ENCODE measurements at places on chromosomes 11 and 22. TPM values are rescaled to one million over a fixed set of nuclear protein-coding genes. Genes with fewer than 3 reads are reported as not detected.

- DNase-seq = no peak
These were observed 8.7 kb upstream of the MPPED2 start for GRCh38 chr11:30594646-30595411.

Gene GSTT2B
- total RNA-seq = not detected

DNA sequence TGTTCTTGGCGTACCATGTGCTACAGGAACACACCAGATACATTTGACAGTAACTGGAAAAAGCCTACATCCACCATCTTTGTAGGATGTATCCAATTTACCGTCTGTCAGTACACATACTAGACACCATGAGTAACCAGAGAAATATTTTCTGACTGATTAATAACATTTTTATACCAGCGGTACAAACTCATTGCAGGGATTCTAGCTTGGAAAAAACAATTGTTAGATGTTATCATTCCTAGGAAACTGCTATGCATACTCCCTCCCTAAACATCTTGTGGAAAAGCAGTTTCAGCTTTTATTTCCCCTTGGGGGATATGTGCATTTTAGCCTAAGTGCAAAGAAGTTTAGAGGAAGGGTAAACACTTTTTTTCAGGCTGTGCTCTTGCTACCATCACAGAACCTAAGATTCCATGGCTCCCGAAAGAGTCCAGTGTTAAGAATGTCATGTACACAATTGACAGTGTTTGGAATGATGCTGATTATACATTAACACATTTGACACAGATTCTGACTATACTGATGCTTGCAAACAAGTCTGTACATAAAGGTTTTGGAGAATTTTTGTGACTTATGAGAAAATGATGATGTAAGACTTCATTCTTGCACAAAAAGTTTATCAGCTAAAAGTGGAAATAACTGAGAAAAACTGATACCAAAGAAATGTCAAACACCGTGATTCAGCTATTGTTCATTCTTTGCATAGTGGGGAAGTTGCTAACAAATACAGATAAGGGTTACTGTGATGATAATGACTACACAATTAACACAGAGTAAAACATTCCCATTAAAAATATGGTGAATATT is 23.7 kb downstream of the NCF4 start:
- DNase-seq = no peak

DNA sequence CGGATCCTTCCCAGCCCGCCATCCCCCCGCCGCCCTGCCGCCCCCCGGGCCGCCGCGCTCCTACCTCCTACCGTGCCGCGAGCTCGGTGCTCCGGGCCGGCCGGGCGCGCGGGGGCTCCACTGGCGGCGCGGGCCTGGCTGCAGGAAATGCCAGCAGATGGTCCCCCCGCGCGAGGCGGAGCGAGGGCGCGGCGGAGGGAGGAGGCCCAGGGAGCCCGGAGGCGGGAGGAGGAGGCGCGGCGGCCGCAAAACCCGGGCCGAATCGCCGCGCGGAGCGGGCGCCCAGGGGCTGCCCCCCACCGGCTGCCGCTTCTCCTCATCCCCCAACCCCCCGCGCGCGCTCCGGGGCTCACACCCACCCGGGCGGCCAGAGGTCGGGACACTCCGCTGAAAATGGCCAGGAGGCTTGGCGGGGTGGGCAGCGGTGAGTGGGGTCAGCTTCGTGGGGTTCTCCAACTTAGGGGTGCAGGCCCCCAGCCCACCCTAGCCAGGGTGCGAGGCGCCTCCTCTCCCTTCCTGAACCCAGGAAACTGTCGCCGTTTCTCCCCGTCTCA is at the start of gene OSBPL5:
TSS of gene OSBPL5 (minus strand) at position 159 of the 554 bp plus-strand sequence. CDS start 36,162 bp downstream, outside the sequence.
- peak; percentile 61 for DNase-seq

DNA sequence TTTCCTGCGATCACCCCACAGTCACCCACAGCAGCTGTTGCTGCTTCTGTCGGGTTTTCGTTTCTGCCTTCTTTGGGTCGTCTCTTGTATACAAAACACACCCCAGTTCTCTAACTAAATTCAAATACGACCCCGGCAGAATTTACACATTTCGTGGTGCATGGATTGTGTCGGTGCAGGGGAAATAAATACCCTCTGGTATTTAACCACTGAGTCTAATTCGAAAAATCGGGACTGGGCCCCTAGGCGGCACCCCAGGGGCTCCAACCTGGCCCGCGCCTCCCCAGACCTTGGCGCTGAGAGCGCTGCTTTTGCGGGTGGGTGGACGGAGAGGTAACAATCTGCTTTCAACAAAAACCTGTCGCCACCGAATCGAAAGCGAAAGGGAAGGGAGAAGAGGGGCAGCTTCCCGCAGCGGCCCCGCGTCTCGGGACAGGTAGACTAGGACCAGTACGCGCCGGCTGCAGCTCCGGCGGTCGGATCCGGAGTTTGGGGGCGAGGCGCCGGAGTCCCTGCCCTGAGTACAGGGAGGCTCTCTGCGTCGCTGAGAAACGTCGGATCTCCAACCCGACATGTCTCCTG is 4.4 kb downstream of the ALX4 start:
- DNase-seq = peak; percentile 65

DNA sequence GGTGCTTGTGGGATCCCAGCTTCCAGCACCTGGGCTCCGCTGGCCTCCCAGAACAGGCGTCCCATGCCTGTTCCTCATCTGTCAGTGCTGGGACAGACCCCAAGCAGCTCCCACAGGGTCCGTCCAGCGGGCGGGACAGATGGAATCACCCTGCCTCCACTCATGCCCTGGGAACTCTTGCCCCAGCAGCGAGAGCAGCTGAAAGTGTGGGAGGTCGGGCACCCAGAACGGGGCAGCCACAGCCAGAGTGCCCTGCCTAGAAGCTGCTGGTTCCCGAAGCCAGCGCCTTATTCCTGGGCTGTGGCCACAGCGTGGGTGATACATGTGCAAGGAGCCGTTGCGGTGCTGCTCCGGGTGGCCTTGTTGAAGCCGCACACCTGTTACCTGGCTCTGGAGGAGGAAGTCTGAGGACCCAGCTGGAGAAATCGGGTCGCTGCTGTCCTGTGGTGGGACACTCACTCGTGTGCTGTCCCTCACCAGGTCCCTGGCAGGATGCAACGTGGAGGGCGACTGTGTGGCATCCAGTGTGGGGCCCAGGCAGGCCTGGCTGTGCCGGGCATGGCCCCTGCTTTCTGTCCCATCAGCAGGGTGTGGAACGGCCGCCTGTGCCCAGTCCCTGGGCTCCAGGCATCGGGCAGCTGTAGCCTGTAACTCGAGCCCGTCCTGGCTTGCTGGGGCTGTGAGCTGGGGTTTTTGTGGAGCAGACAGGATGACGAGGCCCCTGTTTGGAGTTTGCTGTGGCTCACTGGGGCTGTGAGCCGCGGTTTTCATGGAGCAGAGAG is 16.2 kb downstream of the GRAMD4 start:
- DNase-seq = no peak

Gene SCGB1D2
- not detected for total RNA-seq

Gene GLYATL2
- total RNA-seq = not detected

- DNase-seq = no peak
These were observed 30.3 kb upstream of the NECTIN1 start for GRCh38 chr11:119759324-119759723.

Gene SYT8
- not detected for total RNA-seq

GRCh38 chr11:117932426-117932825 is 3.2 kb upstream of the TMPRSS13 start:
- DNase-seq = no peak

DNA sequence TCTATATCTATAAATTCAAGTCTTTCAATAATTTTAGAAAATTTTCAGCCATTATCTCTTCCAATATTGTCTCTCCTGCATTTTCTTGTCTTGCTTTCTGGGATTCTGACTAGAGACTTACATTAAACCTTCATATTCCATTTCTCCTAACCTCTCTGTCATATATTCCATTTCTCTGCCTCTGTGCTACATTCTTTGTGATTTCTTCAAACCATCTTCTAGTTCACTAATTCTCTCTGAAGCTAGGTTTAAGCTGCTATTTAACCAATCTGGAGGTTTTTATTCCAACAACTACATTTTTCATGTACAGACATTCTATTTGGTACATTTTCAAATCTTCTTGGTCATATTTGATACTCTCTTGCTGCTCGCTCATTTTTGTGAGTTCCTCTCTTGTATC is 122.5 kb downstream of the TTC28 start:
- DNase-seq = no peak

- no peak for DNase-seq
These were observed 80.7 kb downstream of the GGT1 start for GRCh38 chr22:24683691-24684090.

DNA sequence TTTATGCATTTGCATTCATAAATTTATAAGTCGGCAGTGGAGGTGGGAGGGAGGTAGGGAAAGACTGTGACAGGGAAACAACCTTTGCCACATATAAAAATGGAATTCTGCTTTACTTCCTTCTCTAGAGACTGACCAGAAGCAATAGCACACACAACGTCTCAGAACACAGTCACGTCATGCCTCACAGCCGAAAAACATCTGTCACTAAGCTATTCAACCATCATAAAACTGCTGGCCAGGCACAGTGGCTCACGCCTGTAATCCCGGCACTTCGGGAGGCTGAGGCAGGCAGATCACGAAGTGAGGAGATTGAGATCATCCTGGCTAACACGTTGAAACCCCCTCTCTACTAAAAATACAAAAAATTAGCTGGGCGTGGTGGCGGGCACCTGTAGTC is 101.0 kb upstream of the CHRM4 start:
- DNase-seq = no peak

Gene OR5AL1
- total RNA-seq = not detected

DNA sequence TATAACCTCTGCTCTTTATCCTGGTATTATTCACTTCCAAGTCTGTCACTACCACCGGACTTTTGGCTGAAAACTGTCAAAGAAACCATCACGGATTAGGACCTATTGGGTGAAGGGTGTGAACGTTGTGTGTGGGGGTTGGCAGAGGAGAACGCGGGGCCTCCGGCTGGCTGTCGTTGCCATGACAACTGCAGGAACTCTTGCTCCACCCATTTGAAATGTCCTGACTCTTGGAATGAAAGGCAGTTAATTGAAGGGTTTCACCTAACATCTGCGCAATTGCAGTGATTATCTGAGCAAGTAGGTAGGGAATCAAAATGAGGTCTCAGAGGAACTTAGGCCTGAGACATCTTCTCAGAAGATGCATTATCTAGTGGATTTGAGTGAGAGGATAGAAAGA is 60.9 kb upstream of the CLMP start:
- no peak for DNase-seq

DNA sequence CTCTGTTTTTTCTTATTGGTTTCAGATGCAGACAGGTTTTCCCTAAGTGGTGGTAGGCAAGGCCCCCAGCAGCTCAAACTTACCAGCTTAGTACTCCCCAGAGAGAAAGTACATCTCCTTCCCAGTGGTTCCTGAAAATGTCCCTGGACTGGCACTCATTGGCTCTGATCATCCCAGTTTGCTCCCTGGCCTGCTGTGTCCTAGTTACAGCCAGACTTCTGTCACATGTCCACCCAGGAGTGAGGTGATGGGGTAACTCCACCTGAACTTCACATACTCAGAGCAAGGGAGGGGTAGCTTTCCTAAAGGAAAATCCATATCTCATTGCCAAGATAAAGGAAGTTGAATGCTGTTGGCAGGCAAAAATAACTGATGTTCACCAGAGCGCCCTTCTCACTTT is 237.0 kb upstream of the MPPED2 start:
- no peak for DNase-seq

- DNase-seq = no peak
These were observed 45.4 kb downstream of the SOX6 start for GRCh38 chr11:16310943-16311342.
